ENCODE measurements at places on chromosomes 7 and 10.

- no peak for DNase-seq
Observed at GRCh38 chr7:124764847-124765400, 668 bp downstream of the GPR37 start.

- peak; percentile 19 for DNase-seq
Observed at GRCh38 chr10:118754229-118754555, 578 bp downstream of the CACUL1 start.

DNA sequence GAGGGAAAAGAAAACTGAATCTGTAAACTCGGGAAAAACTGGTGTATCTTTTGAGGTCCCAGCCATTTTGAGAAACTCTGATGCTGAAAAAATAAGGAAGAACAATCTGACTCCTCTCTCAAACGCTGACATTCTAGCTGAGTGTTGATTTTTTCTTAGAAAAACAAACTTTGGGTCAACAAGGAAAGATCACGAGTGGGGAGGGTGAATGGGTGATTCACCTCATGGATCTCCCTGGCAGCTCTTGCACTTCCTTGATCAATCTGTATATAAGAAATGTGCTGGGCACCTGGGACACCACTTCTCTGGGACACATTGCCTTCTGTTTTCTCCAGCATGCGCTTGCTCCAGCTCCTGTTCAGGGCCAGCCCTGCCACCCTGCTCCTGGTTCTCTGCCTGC, at the start of gene PIP:
Gene PIP (plus strand): TSS at position 297 of the 400 bp plus-strand sequence. CDS start 40 bp downstream, at position 337.
- no peak for DNase-seq

GRCh38 chr10:3747248-3747960, 37.6 kb downstream of the KLF6 start:
- no peak for DNase-seq

- DNase-seq = no peak
Observed at GRCh38 chr10:31350891-31351290, 31.9 kb downstream of the ZEB1 start.

DNA sequence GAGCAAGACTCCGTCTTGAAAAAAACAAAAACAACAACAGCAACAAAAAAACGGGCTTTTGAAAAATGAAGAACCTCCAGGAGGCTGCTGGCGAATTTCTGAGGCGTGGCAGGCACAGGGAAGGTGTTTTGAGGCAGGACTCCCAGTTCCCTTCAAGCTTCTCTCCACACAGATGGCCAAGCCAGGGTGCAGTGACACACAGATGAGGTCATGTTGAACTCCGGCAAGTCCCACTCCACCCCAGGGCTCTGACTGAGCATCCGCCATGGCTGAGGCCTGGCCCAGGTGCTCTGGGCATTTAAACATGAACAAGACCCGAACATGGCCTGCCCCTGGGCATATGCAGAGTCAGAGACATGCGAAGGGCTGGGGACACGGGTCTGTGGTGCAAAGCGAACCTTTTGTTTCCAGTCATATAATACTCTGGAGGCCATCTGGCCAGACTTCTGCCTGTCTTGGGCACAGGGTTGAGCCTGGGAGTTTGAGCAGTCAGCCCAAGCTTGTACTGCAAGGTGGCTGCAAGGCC, 514.6 kb upstream of the FOXK1 start:
- DNase-seq = no peak

- no peak for DNase-seq
Observed at GRCh38 chr10:103281753-103282152, 4.8 kb downstream of the INA start.

DNA sequence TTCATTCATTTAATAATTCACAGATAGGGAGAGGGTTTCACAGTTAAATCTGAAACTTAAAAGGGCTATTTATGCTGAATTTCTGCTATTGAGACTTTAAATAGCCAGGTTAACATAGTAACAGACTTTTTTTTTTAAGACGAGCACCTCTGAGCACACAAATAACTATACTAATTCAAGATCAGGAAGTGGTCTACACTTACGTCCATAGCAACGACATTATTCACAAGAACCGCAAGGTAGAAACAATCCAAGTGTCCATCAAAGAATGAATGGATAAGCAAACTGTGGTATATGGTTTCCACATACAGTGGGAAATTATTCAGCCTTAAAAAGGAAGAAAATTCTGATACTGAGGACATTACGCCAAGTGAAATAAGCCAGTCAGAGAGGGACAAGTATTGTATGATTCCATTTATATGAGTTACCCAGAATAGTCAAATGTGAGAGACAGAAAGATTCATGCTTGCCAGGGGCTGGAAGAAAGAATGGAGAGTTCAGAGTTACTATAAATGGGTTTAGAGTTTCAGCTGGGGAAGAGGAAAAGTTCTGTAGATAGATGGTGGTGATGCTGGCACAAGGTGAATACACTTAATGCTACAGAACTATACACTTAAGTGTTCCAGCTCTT, 140.3 kb upstream of the LAMB4 start:
- DNase-seq = no peak

DNA sequence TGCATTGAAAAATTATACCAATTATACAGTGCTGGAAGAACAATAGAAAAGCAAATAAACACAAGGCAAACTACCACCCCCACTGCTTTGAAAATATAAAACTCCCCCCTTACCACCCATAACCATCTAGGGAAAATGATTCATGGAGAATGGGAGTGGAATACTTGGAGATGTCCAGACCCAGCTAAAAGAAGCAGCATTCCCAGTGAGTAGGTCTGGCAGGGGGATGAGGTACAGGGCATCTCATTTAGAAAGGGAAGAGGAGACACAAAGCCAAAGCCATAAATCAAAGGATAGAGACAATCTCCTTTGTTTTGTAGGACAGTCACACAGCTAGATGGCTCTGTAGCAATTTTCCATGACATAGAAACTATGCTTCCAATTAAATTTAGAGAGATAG, 36.0 kb upstream of the DGKI start:
- no peak for DNase-seq

DNA sequence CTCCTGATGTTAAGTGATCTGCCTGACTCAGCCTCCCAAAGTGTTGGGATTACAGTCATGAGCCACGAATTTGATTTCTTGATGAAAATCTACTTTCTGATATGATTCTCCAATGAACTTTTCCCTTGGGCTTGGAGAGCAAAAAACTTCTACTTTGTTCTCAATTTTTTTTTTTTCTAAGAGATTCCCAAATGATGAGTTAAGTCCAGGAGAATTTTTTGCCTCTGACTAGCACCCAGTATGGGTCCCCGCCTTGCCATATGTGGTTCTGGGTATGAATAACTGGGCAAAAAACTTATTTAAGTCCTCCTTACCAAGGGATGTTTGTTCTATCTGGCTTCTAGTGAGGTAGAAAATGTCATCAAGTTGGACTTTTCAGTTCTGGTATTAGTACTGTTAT, 147.9 kb upstream of the LYZL1 start:
- no peak for DNase-seq
